NCI-H510A treated with DMSO at 0.1 percent for 48 hours (cell line): ENCODE measurements at places on chromosomes 12 and 14.
A peak's percentile ranks its signal among the peaks of the same experiment; 100 is the strongest.

- no peak for DNase-seq
These were observed 7.8 kb downstream of the CKB start for GRCh38 chr14:103514596-103515421.

DNA sequence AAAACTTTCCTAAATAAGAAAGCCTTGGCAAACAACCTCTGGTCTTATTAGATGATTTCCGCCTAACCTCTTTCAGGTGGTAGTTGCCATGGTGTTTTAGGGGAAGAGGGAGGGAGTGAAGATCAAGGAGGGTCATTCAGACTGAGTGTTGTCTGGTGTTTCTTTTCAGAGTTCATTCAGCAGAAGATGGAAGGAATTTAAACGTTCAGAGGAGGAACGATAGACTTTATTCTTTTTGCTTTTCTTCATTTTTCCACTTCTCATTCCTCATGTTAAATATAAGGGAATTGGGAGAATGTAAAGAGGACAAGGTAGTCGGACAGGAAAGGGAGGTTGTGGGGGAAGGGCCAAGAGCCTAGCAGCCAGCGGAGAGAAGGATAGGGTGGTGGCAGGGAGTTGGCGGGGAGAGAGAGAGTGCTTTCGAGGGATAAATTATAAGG lies 17.4 kb upstream of the SALL2 start:
- DNase-seq = no peak

DNA sequence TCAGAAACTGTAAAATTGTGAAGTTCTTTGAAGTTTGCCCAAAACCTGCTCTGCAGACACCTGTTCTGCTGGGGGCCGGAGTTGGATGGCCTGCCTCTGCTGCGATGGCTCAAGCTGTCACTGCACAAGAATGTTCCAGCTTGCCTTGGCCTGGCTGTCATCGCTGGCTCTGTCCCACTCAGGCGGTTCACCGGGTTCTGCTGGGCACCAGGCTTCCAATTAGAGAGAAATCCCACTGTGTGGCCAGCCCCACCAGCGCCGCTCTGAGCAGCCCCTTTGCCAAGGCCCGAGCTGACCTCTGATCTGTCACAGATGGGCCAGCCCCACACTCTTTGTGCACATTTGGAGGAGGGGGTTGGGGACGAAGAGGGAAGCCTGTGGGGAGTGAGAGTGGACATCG lies 71.7 kb upstream of the GPATCH2L start:
- DNase-seq = no peak

DNA sequence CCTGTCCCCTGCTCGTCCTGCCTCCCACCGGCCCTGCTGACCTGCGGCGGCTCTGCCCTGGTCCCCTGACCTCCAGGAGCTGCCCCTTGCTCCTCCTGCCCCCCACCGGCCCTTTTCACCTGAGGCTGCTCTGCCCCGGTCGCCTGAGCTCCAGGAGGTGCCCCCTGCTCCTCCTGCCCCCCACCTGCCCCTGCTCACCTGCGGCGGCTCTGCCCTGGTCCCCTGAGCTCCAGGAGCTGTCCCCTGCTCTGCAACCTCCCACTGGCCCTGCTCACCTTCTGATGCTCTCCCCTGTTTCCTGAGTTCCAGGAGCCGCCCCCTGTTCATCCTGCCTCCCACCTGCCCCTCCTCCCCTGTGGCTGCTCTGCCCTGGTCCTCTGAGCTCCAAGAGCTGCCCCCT lies 101.3 kb downstream of the TMEM121 start:
- DNase-seq = no peak

GRCh38 chr12:7042842-7043241 lies 17.7 kb upstream of the C1S start:
- peak; percentile 6 for DNase-seq

- no peak for DNase-seq
These were observed 638.3 kb upstream of the TMEM132C start for GRCh38 chr12:127628645-127629044.

DNA sequence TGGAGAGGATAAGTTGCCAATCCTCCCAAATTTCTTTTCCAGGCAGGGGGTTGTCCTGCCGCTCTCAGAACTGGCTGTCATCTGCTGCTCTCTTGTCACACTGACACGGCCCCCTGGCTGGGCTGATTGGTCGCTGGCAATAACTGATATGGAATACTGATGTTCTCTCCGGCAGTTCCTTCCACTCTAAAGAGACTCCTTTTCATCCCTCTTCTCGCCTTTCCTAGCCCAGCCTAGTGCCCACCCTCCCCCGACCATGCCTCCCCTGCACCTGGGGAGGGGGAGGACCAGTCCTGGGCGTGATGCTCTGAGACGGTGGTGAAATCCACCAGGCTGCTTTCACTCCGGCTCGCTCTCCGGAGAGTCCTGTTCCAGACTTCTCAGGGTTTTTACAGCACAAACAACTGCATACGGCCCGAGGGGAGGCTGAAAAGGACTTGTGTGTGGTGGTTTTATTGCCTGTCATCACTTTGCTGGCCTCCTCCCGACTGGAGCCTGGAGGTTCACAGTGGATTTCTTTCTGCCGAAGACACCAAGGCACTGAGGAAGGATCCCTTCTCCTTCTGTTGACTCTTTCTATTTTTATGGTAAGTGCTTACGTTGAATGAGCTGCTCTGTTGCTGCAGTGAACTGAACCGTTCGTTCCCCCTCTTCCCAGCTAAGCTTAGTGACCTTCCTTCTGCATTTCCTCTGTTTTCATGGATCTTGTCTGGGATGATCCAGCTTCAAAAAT lies at the start of gene ANO4:
ANO4 (plus strand) TSS at position 336 of the 733 bp plus-strand sequence. CDS start 107,010 bp downstream, outside the sequence.
- peak; percentile 38 for DNase-seq

DNA sequence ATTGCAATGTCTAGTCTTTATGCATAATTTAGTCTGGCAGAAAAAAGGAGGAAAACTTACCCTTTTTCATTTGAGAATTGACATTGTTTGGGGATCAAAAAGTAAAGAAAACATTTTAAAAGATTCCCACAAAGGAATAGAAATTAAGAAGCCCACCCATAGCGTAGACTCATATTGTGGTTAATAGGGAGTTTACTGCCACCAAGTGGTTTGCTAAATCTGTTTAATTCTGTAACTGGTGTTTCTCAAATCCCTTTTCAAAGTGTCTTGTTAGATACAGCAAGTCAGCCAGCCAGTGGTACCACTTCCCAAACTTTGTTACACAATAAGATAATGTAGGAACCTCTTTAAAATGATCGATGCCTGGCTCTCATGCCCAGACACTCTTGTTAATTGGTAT lies 180.3 kb downstream of the IPO8 start:
- no peak for DNase-seq

GRCh38 chr14:21191809-21192446 lies 36.1 kb upstream of the OR5AU1 start:
- DNase-seq = peak; percentile 87

- no peak for DNase-seq
These were observed 4.5 kb upstream of the NANOG start for GRCh38 chr12:7784701-7785100.

GRCh38 chr14:28303248-28303647 lies 463.3 kb upstream of the FOXG1 start:
- DNase-seq = no peak

DNA sequence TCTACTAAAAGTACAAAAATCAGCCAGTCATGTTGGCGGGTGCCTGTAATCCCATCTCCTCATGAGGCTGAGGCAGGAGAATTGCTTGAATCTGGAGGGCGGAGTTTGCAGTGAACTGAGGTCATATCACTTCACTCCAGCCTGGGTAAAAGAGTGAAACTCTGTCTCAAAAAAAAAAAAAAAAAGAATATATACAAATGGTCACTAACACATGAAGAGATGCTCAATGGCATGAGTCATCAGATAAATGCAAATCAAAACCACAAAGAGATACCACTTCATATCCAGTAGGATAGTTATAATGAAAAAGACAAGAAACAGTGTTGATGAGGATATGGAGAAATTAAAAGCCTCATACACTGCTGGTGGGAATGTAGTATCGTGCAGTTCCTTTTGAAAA lies 33.6 kb upstream of the METAP2 start:
- no peak for DNase-seq

GRCh38 chr12:64782191-64782876 lies 23.1 kb upstream of the GNS start:
- no peak for DNase-seq

- DNase-seq = no peak
These were observed 609.9 kb upstream of the TMEM132C start for GRCh38 chr12:127657036-127657435.

DNA sequence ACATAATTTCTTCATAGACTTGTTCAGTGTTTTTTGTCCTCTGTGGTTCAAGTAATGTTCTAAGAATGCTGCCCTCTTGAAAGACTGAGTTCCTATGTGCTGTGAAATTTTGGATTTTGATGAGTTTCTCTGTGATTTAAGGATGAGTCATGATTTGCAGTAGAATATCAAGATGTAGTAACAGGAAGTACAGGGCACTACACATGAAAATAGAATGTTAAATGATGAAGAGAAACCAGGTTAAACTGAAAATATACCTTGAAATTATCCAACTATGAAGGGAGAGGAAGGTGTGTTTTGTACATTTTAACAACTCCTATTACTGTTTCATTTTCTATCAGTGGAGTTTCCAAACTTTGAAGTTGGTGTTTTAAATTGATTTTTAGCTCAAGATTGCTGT lies 4.8 kb downstream of the ELK3 start:
- no peak for DNase-seq

DNA sequence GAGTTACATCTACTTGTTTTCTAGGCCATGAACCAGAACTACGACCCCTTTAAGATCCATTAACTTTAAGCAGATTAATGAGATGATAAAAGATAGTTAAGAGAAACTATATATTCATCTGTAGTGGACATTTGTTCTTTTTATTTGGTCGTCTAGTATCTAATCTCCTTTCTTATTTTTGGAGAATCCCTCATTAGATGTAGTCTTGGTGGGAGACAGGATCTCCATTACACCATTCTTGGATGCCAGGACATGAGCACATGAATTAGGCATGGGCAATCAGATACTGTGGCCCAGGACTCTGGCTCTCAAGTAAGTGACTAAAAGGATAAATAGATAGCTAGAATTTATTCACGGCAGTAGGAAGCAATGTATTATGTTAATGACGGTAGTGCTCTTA lies 245.0 kb downstream of the ATP23 start:
- no peak for DNase-seq

DNA sequence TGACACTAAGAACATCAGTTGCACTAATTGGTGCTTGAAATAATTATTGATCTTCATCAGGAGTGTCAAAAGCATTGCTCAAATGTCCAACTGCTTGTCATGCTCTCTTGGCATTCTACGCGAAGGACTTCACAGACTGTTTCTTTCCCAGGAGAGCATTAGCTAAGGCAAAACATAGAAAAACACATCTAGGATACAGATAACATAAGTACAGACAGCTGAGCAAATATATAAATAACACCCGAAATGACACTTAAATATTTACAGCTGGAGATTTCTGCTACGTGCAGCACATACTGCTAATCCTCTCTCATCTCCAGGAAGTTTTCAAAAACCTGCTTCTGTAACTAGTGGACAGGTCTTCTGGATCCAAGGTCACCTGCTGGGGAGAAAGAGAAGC lies 120.0 kb upstream of the PRMT8 start:
- DNase-seq = peak; percentile 97

- DNase-seq = no peak
These were observed 240.0 kb upstream of the TMEM132C start for GRCh38 chr12:128026696-128027574.

- DNase-seq = no peak
These were observed 368.0 kb downstream of the ALG10 start for GRCh38 chr12:34390171-34390841.

- peak; percentile 40 for DNase-seq
These were observed 25.0 kb downstream of the LARP4 start for GRCh38 chr12:50425589-50426258.

DNA sequence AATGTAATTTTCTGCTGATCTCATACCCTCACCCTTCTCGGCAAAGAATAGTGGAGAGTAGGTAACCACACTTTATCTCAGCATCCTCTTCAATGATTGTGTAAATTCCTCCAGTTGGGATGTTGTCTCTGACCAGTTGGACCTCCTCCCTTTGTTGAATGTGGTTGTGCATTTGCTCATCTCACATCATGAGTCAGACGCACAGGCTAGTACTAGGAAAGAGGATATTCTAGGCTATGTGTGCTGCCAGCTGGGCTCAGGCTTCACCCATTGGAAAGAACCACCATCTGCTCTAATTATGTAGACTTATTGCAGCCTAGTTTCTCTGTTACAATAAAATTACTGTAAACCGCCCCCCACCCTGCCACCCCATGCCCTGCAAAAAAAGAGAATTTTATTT lies 90.3 kb downstream of the LMO3 start:
- DNase-seq = no peak

- no peak for DNase-seq
These were observed 10.8 kb upstream of the ACTR6 start for GRCh38 chr12:100189636-100190394.

DNA sequence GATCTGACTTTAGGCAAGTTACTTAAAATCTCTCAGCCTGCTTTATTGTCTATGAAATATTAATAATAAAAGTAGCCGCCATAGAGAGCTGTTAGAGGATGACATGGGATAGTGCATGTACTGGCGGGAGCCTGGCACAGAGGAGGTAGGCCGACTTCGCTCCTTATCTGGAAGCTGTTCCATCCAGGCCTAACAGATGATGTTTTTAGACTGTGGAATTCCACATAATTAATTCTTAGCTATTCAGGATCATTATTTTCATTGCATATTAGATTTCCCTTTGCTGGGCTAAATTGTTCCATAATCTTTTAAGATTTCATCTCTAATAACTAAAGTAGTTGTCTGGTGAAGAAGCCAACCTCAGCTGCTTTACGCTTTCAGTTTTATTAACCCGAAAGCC lies 30.8 kb downstream of the CNTN1 start:
- no peak for DNase-seq

- peak; percentile 50 for DNase-seq
These were observed 941 bp upstream of the STAB2 start for GRCh38 chr12:103586132-103586531.

DNA sequence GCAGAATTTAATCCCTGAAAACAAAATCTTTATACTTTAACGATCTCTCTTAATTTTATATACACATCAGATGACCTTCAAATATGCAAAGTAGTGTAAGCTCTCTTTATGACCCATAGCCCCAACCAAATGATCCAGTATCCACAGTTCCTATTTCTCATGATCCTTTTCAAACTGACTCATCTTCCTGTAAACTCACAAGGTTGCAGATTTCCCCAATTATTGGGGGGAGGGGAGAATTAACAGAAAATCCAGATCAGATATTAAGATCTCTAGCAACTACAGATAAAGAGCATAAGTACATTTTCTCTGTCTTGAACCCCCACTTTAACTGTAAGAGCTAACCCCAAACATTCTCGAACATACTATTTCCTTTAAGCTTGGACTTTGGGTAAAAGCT lies 12.5 kb downstream of the GNS start:
- DNase-seq = no peak
